ENCODE measurements at places on chromosomes 6 and 20. TPM values are rescaled to one million over a fixed set of nuclear protein-coding genes. Genes with fewer than 3 reads are reported as not detected.

GRCh38 chr6:138485586-138486248, 13.6 kb downstream of the NHSL1 start:
- DNase-seq = no peak
- H3K27me3 ChIP-seq = no peaks in the 10 kb centered on the region

DNA sequence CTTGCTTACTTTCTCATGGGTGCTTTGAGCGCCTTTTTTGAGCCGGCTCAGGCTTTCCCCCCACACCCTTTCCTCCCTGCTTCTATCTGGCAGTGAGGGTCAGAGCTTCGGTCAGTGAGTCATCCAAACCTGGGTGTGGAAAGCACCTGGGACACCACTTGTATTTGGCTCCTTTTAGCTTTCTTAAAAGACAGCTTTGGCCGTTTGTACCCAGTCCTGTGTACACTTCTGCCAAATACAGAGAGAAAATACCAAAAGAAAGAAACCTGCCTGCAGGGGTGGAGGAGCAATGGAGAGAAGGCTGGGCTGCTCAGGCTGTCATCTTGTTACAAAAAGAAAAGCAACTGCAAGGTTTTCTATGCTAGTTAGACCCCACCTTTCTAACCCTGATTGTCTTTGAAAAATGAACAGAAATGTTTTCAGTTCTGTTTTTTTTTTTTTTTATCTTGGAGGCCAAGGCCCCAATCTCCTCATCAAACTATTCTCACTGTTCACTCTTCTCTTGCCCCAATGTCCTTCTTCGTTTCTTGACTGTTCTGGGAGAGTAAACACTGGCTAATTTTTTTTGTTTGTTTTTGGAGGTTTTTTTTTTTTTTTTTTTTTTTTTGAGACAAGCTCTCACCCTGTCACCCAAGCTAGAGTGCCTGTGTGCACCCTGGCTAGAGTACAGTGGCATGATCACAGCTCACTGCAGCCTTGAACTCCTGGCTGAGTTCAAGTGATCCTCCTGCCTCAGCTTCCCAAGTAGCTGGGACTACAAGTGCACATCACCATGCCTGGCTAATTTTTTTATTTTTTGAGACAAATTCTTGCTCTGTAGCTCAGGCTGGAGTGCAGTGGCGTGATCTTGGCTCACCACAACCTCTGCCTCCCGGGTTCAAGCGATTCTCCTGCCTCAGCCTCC, 76.4 kb downstream of the SSR1 start:
- DNase-seq = peak; percentile 32
- H3K4me3 ChIP-seq = no peak overlapping the region
- no peaks in the 10 kb centered on the region for H3K36me3 ChIP-seq
- H3K27me3 ChIP-seq = no peaks in the 10 kb centered on the region
- H3K4me1 ChIP-seq = no peaks in the 10 kb centered on the region

GRCh38 chr6:20700375-20700774, 166.1 kb downstream of the CDKAL1 start:
- no peaks in the 10 kb centered on the region for H3K27me3 ChIP-seq
- no peaks in the 10 kb centered on the region for H3K36me3 ChIP-seq
- DNase-seq = no peak
- H3K27ac ChIP-seq = no peak overlapping the region

LY6G6D gene
- not detected for total RNA-seq

GHRH gene
- not detected for total RNA-seq

CST4 gene
- not detected for total RNA-seq

LY6G5C gene
- 1.2 TPM for total RNA-seq
